Testis (tissue), 5 donors: ENCODE measurements at places on chromosomes 7 and 10. TPM values are rescaled to one million over a fixed set of nuclear protein-coding genes. Genes with fewer than 3 reads are reported as not detected.

TBXAS1 gene
- 4.9 TPM for polyA plus RNA-seq

ADAM22 gene
- 2.9 TPM for polyA plus RNA-seq

KCND2 gene
- polyA plus RNA-seq, result 3.8 TPM

STEAP4 gene
- 15.2 TPM for polyA plus RNA-seq

DKK1 gene
- 0.69 TPM for polyA plus RNA-seq

SEC61A2 gene
- polyA plus RNA-seq, result 57.5 TPM

ACSM6 gene
- polyA plus RNA-seq, result not detected

GPR85 gene
- 18.5 TPM for polyA plus RNA-seq

CABCOCO1 gene
- 26.0 TPM for polyA plus RNA-seq

EPHB6 gene
- 38.1 TPM for polyA plus RNA-seq

ASAH2 gene
- 5.5 TPM for polyA plus RNA-seq

FAM25A gene
- not detected for polyA plus RNA-seq

SAMD9 gene
- polyA plus RNA-seq, result 0.73 TPM

SLC26A5 gene
- polyA plus RNA-seq, result 0.41 TPM

SLC39A12 gene
- polyA plus RNA-seq, result 0.38 TPM

FGFR2 gene
- polyA plus RNA-seq, result 23.2 TPM

COPS6 gene
- 141 TPM for polyA plus RNA-seq

FASTK gene
- polyA plus RNA-seq, result 60.3 TPM

NFKB2 gene
- polyA plus RNA-seq, result 18.4 TPM

DOCK1 gene
- polyA plus RNA-seq, result 19.0 TPM

TEX47 gene
- 74.7 TPM for polyA plus RNA-seq

OR2A5 gene
- not detected for polyA plus RNA-seq

ATOH7 gene
- polyA plus RNA-seq, result 0.21 TPM

ACTA2 gene
- polyA plus RNA-seq, result 939 TPM

ZNF365 gene
- polyA plus RNA-seq, result 1.0 TPM

GTF2IRD1 gene
- polyA plus RNA-seq, result 15.1 TPM

NUPR2 gene
- 227 TPM for polyA plus RNA-seq

SEMA3D gene
- polyA plus RNA-seq, result 7.3 TPM

SH2D4B gene
- polyA plus RNA-seq, result 0.22 TPM

OR2AE1 gene
- polyA plus RNA-seq, result not detected

PRSS58 gene
- polyA plus RNA-seq, result 43.7 TPM

ERV3-1 gene
- polyA plus RNA-seq, result 14.8 TPM

SYNPO2L gene
- 2.3 TPM for polyA plus RNA-seq

NCF1 gene
- 8.3 TPM for polyA plus RNA-seq

ZFAND2A gene
- 61.4 TPM for polyA plus RNA-seq

CYP3A4 gene
- polyA plus RNA-seq, result 0.34 TPM

LIPN gene
- not detected for polyA plus RNA-seq

PTN gene
- 55.8 TPM for polyA plus RNA-seq

LRRD1 gene
- polyA plus RNA-seq, result 8.7 TPM

MMRN2 gene
- polyA plus RNA-seq, result 21.2 TPM

PLCE1 gene
- polyA plus RNA-seq, result 4.2 TPM

TMEM184A gene
- 7.1 TPM for polyA plus RNA-seq

SPAM1 gene
- polyA plus RNA-seq, result 18.1 TPM

OPALIN gene
- not detected for polyA plus RNA-seq

BET1 gene
- 23.6 TPM for polyA plus RNA-seq

FXYD4 gene
- 2.6 TPM for polyA plus RNA-seq
